ENCODE measurements at places on chromosomes 6 and 20.

DNA sequence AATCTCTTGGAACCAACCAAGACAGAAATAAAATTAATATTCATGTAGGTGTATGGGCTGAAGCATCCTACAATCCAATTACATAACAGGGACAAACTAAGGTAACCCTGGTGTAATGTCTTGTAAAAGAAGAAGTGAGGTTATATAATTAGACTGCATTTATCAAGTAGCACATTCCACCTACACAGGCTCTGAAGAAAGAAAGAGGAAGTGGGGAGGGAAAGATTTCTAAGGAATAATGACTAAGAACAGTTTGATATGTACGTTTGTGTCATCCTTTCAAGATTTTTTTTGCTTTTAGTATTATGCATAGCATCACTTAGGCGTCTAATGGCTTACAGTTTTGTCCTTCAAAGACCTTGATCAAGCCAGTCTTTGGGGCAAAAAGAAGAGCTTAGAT is 139.7 kb downstream of the PLCB1 start:
- DNase-seq = no peak

- peak; percentile 59 for DNase-seq
These were observed 60.8 kb upstream of the MAP3K4 start for GRCh38 chr6:160930547-160931377.

GRCh38 chr20:32163951-32164350 is 43.6 kb downstream of the PLAGL2 start:
- no peak for DNase-seq

DNA sequence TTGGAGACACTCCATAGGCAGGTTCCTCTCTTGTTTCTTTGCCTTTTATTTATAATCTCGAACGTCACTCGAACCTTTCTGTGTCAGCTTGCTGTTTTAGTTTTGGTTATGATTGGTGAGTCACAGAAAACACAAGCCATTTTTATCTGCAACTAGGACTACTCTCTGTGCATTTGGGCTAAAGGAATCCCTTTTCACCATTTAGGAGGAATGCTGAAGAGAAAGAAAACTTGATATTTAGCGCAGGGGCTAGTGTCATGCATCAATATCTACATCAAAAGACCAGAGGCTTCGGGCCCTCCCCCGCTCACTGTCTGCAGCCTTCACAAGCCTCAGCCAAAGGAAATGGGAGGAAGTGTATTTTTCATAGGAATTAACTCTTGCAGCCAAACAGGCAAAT is 507.8 kb upstream of the CITED2 start:
- peak; percentile 55 for DNase-seq

GRCh38 chr6:126086560-126086959 is 100.2 kb downstream of the TRMT11 start:
- DNase-seq = peak; percentile 24

DNA sequence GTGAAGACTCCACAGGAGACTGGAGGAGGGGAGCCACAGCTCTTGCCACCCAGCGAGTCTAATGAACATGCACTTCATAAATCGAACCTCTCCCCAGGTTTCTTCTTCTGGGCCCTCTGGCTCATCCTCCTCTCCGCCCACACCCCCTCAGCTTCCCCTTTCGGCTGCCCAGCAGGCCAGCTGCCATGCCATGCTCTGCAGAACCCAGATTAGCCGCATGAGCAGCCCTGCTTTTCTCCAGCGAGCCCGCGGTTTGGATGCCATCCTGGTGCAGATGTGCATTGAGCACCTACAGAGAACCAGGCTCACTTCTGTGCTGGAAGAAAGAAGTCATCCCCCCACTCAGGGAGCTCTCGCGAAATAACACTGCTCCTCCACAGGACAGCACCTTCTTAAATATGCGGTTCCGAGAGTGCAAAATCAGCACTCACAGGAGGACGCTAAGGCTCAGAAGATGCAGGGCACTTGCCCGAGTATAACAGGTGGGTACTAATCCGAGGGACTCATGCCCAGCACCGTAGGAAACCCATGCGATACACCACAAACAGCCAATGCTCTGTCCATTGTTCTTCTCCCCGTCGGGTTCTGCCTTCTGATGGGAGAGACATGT is 143.0 kb upstream of the THBS2 start:
- DNase-seq = no peak

DNA sequence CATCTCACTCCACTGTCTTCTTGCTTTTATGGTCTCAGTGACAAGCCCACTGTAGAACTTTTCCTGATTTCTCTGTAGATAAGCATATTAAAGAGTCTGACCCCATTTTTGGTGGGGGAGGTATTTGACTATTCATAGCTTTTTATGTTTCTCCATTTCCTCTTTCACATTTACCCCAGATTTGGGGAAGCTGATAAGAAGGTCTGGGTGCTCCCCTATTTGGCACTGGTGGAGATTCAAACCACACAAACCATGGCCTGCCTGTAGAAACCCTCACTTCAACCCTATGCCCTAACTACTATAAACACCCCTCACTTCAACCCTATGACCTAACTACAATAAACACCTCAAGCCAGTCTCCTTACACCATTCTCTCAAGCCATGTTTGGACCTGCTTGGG is 196.2 kb upstream of the SYNDIG1 start:
- DNase-seq = no peak

- no peak for DNase-seq
These were observed 6.0 kb upstream of the CMTR1 start for GRCh38 chr6:37426945-37427510.

DNA sequence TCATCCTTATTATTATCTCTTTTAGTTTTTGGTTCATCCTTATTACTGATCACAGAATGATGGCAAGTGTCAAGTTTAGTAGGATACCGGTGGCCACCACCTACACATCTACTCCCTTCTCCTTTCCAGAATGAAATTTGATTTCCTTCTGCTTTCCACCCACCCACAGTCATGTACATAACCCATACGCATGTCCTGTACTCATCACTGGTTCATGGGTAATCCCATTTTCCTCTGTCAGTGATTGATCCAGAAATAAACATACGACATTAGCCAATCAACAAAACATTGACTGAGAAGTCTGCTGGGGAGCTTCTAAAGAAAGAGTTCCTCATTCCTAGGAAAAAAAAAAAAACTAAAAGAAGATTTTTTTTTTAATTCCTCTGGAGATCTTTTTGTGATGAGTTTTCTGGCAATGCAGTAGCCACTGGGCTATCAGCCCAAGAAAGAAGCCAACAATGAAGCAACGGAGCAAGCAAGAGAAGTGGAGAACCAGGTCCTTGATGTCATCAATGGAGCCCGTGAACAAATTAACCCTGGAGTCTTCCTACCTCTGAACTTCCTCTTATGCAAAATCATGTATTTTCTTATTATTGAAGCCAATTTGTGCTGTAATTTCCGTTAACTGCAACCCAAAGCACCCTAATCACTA is 127.8 kb downstream of the TASP1 start:
- no peak for DNase-seq

DNA sequence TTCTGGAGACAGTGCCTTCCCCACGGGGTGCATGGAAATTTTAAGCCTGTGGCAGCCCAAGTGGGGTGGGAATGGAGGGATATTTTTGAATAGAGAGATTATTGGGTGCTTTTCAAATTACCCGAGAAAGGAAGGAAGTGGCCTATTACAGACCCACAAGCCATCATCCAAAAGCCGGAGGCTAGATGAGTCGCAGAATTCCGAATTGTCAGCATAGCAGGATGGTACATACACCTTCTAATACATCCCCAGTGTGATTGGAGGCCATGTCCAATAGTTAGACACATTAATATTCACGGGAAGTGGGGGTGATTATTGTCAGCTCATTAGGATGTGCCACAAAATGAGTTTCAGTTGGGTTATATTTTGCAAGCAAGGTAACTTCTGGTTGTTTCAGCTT is 133.0 kb downstream of the FIG4 start:
- DNase-seq = no peak

DNA sequence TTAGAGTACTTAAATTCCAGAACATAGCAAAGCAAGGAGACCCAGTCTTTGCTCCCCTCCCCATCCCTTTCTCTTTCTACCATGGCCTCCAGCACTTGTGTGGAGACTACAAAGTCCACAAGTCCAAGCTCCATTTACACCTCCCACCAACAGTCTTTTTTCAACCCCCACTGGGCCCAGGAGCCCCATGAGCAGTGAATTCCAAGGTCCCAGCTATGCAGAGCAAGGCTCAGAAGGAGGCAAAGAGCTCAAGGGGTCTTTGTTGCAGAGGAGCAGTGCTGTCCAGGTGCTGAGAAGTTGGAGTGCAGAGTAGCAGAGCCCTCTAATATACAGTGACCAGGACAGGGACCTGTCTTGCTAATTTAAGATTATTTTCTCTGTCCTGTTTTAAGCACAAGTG is 9.0 kb downstream of the PAK5 start:
- DNase-seq = no peak

DNA sequence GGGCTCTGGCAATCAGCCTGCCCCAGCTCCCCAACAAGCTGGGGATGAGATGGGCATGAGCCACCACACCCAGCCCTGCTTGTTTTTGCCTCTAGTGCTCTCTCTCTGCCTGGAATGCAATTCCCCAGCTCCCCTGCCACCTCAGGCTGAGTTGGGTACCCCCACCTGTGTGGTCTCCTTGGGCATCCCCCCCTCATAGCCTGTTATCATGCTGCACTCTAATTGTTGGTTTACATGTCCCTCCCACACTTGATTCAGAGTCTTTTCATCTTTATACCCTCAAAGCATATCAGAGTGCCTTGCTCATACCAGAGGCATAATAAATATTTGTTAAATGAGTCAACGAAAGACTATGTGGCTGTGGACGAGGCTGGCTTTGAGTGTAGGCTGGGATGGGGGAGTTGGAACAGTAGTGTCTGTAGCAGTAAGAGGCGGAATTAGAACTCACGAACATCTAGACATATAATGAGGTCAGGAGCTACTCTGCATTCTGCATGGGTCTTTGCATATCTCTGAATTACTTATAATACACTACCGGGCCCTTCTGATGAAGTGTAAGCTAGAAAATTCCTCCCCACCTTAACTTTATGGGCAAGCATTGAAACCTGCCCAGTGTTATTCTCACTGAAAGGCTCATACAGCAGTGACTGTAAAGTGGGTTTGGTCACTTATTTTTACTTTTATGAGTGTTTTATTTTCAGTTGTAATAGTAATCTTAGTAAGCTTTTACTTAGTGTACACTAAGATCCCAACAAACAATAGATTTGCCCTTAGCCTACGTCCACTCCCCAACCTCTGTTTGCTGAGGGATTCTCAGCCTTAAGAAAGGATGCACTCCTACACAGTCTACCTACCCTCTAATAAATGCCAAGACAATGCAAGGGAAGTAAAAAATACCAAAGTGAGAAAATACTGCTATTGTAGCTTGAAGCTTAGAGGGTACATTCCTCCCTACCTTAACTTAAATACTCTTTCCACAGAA is 58.7 kb downstream of the EDN1 start:
- DNase-seq = peak; percentile 61

DNA sequence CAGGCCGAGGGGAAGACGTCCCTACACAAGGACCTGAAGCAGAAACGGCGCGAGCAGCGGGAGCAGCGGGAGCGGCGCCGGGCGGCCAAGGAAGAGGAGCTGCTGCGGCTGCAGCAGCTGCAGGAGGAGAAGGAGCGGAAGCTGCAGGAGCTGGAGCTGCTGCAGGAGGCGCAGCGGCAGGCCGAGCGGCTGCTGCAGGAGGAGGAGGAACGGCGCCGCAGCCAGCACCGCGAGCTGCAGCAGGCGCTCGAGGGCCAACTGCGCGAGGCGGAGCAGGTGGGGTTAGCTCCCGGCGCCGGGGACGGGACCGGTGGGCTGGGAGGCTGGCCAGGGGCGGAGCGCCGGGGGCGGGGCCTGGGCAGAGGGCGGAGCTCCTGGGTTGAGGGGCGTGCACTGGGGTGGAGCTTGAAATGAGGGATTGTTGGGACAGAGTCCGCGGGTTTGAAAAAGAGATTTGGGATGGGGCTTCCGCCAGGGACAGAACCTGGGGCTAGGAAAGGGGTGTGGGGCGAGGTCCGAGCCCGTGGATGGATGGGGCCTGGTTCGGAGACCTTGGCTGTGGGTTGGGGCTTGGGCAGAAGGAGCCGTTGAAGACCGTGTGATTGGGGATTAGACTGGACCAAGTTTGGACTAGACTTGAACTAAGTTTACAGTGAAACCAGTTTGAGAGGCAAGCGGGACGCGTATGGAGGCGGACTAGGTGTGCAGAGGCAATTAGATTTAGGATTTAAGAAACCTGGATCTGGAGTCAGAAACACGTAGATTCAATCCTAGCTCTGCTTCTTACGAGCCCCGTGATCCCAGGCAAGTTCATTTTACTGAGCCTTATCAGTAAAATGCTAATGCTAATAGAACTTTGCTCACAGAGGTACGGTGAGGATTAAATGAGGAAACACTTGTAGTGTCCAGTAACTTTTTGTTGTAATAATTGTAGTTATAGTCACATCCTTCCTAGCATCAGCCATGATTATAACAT is 20.9 kb downstream of the DEF6 start:
- peak; percentile 85 for DNase-seq

GRCh38 chr6:168417191-168417590 is 23.8 kb upstream of the SMOC2 start:
- DNase-seq = no peak

DNA sequence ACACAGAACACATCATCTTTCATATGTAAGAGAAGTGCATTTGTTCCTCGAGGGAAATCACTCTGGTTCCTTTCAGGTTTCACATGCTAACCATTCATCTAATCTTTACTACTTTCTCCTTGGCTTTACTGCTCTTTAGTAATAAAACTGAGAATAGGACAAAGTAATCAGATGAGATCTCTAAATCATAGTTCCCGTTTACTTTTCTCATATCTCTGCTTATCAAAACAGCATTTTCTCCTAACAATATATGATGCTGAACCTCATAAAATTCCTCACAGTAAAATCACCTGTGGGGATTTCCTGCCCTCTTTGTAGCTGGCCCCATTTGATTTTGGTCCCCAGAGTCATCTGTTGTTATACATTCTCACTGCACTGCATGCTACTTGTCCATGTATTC is 100.2 kb downstream of the RALGAPA2 start:
- DNase-seq = no peak

GRCh38 chr6:167237438-167238145 is 53.5 kb upstream of the UNC93A start:
- no peak for DNase-seq

DNA sequence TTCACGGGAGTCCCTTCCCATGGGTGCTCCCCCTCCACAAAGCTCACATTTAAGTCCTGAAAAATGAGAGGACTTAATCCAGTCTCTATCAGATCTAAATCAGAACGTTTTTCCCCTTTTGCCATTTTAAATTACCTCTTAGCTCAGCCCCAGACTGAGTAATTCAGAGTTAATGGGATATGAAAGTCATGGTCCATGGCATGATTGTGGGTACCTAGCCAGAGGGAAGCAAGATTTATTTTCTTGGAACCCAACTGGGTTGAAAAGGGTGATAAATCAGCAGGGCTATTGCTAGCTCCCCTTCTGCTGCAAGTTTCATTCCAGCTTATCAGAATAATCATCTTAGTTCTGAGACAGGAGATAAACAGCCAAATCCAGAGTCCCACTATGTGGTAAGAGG is 320.2 kb upstream of the CHD6 start:
- DNase-seq = no peak

DNA sequence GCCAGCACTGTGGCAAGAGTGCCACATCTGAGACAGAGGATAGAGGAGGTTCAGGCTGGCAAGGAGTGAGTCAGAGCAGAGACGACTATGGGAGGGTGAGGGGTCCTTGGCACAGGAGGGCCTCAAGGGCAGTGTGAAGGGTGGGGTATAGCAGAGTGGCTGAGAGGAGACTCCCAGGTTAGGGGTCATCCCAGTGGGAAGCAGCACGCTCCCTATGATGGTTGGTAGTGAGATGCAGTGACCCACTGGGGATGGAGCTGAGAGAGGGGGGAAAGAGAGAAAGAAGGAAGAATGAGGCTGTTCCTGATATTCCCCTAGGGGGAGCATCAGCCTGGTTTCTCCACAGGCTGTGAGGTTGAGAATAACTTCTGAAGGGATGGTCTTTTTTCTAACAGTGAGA is 97.3 kb downstream of the INSM1 start:
- DNase-seq = no peak

GRCh38 chr6:13661647-13662046 is 46.5 kb downstream of the NOL7 start:
- DNase-seq = no peak

Measured in endothelial cell of umbilical vein (primary cell).